ENCODE measurements at places on chromosomes 1 and 21.

- no peak for DNase-seq
Observed at GRCh38 chr1:185367218-185367617, 50.2 kb upstream of the IVNS1ABP start.

DNA sequence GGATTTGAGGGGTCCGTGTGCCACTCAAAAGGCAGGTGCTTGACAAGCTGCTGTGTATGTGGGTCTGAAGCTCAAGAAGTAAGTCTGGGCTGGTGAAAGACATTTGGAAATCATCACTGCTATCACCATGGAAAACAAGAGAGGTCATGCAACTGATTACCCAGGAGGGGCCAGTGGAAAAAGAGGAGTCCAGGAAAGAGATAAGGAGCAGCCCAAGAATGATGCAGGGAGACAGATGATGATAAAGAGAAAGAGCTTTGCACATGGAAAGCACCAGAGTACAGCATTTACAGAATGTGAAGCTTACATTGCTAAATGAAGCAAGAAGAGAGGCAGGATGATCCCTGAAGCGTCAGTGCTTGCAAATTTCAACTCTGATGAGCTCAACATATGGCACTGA, 203.2 kb downstream of the SETD4 start:
- no peak for DNase-seq

DNA sequence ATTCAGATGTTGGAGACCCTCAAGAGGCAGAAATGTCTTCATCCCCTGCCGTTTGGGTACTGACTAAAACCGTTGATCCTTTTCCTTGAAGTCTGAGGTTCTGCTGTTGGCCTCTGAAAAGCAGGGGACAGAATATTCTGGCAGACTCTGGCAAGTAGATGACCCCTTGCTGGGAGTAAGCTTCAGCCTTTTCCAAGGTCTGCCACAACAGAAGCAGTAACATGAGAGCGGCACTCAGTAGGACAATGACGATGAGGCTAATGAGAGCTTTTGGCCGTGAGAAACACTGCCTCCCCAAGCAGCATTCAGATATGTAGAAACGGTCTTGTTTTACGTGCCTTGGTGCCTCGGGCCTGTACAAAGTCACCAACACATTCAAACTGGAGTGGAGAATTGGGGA, 143.7 kb downstream of the ST6GALNAC5 start:
- no peak for DNase-seq

- DNase-seq: no peak
Observed at GRCh38 chr1:87686671-87687070, 358.0 kb downstream of the LMO4 start.

DNA sequence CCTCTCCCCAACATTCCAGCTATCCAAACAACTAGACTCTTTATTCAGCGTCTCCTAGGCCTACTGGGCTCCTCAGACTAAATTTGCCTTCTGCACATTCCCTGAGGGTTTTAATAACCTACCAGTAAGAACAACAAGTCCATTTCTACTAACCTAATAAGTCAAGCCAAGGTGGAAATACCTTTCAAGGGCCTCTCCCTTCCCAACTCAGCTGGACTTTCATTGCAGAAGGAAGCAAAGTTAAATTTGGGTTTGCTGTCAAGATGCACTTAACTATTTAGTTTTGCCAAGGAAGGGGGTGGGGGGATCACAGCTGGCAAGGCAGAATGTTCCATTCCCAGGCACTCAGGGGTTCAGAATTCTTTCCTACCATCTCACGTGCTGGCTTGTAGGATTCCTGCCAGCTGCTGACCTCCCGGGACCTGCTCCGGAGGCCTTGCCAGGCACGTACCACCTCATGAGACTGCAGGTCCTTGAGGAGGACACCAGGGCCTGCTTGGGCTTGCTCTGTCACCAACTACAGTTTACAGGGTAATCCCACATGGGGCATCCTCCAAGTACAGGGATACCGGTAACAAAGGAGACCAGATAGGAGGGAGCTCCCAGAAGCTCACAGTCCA, 29.8 kb downstream of the SLC30A1 start:
- no peak for DNase-seq

GRCh38 chr1:43319766-43320165, 17.9 kb upstream of the MPL start:
- DNase-seq: no peak

- DNase-seq: no peak
Observed at GRCh38 chr1:89710498-89711139, 77.7 kb downstream of the LRRC8C start.

- DNase-seq: no peak
Observed at GRCh38 chr1:5813480-5813879, 178.7 kb downstream of the NPHP4 start.

- DNase-seq: no peak
Observed at GRCh38 chr1:67941746-67942145, 108.5 kb upstream of the GNG12 start.

DNA sequence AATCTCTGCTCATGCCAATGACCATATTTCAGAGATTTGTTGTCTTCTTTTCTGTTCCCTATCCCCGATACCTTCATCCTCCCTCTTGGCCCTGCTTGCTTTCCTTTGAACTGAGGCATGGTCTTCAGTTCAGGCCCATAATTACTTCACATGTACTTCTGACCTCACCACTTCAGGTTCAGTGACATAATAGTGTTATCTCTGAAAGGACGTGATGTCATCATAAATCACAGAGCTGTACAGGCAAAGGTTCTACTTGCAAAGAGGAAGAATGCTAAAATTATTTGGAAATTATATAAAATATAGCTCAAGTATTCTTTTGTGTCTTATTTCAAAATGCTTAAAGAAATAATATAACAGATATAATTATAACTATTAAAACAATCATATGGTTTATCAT, 230.3 kb upstream of the ESRRG start:
- DNase-seq: no peak

DNA sequence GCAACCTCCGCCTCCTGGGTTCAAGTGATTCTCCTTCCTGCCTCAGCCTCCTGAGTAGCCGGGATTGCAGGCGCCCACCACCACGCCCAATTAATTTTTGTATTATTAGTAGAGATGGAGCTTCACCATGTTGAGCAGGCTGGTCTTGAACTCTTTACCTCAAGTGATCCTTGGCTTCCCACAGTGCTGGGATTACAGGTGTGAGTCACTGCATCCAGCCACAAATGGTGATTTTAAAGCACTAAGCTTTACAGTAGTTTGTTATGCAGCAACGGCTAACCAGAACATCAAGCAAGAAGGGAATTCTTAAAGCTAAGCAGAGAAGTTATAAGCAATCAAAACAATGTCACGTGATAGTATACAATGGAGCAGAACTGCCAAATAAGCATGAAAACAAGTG, 65.7 kb downstream of the NVL start:
- DNase-seq: no peak

- peak; percentile 66 for DNase-seq
Observed at GRCh38 chr1:58620926-58621325, 43.9 kb upstream of the TACSTD2 start.

- no peak for DNase-seq
Observed at GRCh38 chr1:8711873-8712412, 105.5 kb downstream of the RERE start.

- no peak for DNase-seq
Observed at GRCh38 chr1:195345149-195345548, 1263.1 kb downstream of the KCNT2 start.

DNA sequence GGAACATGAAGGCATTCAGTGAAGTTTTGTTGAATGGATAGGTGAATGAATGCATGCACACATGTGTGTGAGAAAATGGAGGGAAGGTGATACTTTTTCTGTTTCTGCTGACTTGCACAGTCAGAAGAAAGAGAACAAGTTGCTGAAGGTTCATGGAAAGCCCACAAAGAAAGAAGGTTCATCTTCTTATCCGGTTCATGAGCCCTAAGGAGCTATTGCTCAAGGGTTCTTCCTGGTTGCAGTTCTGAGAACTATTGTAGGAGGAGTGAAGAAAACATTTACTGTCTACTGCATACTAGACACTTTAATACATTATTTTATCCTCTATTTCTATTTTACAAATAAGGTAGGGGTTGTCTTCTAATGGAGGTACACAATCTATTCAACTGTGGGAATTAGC, 13.4 kb upstream of the NIBAN1 start:
- peak; percentile 71 for DNase-seq

DNA sequence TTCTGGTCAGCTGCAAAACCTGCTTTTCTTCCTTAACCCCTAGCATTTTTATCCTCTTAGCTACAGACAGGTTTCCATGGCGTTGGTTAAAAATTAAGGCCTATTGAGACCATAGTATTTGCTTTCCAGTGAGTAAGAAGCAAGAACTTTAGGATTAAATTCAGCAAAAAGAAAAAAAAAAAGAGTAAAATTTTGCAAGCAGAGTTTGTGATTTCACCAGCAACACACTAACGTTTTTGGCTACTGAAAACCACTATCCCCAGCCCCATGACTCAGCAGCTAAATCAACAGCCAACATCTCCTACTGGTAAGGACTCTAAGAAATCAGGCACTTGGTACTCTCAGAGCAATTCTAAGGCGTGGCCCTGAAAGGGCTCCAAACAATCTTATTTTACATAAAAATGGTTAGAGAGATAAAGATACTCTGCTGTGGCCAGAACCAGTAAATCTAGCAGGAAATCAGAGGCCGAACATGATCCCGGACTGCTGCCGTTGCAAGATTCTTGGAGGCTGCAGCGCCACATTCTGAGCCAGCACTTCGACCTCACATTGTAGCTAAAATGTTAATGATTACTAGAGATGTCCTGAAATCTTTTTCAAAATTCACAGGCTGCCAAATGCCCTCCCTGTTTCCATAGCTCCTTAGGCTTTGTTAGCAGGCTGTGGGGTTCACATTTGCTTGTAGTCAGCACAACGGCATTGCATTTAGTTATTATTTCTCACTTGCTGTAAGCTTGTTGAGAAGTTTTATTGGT, 1.6 kb upstream of the ENO1 start:
- DNase-seq: peak; percentile 89

DNA sequence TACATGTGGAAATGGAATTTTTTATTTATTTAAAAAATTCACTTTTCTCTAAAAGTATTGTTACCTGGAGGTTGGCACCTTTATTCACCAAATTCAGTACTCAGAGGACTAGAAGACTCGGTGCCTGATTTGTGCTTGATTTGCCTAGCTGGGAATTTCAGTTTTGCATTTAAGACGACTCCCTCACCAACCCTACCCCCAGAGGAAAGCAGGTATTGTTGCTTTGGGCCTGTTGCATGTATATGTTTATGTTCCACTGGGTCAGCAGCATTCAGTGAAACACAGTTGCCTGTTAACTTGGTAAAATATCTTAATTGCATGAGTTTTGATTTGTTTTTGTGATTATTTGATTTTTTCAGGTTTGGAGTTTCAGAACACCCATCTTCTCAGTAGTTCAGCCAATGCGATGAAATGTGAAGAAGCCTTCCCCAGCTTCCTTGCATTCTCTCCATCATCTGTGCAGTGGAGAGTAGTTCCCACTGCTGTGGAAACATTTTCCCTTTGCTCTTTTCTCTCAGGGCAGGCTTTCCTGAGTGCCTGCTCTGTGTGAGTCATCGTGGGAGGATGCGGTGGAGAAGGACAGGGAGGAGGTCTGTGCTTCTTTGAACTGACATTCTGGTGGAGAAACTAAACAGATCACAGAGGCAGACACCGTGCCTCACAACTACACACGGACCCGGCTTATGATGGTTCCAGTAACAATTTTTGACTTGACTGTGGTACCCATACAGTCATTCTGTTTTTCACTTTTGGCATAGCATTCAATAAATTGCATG, 6.4 kb downstream of the ADARB1 start:
- DNase-seq: no peak

DNA sequence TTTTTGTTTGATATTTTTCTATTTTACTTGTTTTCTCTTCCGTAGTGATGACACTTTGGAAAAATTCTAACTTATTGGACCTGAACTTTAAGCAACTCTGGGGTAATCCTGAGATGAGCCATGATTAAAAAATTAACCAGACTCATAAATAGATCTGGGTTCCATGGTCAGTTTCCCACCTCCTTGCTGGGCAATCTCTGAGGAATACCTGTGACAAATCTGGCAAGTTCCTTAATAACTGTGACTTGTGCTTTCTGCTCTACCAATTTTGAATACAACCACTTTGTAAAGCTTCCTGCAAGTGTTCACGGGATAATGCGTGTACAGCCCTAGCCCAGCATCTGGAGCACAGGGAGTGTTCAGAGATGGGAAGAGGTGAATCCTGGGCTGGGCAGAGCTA, 3.3 kb downstream of the OVGP1 start:
- DNase-seq: no peak

DNA sequence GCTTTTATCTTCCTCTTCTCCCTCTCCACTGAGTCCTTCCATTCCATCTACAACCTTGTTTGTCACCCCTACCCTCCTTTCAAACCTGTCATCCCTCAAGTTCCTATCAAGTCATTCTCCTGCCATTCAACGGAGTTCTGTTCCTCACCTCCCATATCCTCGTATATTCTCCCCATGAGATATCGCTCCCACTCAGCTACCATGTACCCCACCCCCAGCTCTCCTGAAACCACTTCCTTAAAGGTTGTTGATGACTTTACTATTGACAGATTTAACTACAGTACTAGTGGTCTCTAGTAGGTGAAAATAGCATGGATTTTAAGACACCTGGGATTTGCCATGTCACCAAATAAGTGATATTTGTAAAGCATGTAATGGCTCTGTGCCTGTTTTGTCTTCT, 107.4 kb upstream of the BARHL2 start:
- DNase-seq: no peak

GRCh38 chr1:203600782-203601513, 25.7 kb upstream of the ATP2B4 start:
- DNase-seq: no peak

DNA sequence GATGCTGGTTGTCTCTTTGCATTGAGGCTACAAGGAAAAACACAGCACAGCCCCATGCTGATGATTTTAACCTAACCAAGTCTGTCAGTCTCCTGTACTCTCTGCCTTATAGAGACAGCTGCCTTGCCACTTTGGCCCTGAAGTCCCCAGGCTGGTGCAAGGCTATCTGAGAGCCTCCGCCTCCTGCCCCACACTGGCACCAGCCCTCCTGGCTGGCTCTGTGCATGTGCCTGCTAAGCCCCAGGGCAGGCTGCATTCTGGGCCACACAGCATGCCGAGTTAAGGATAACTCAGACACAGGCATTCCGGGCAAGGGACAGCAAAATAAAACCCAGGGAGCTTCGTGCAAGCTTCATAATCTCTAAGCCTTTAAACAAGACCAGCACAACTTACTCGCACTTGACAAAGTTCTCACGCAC, 910 bp downstream of the RUNX1 start:
- DNase-seq: peak; percentile 49

GRCh38 chr1:234920136-234920842, 208.3 kb downstream of the TOMM20 start:
- DNase-seq: no peak

- no peak for DNase-seq
Observed at GRCh38 chr1:36950604-36951291, 83.6 kb downstream of the GRIK3 start.

DNA sequence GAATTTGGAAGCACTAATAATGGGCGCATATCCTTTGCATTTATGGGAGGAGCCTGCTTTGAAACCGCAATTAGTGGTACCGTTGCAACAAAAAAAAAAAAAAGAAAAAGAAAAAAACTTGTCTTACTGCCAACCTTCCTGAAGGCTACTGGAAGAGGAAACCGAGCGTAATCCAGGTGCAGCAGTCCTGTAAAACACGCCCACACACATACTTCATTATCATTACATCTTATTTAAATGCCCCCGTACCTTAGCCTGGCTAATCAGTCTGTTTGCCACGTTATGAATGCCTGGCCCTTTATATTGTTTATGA, 686 bp upstream of the ZNF281 start:
- no peak for DNase-seq

- DNase-seq: no peak
Observed at GRCh38 chr21:29436650-29437049, 137.9 kb downstream of the BACH1 start.
